Caco-2 (cell line): ENCODE measurements at places on chromosomes 4 and X. TPM values are rescaled to one million over a fixed set of nuclear protein-coding genes. Genes with fewer than 3 reads are reported as not detected.

- no peaks in the 10 kb centered on the region; the same call in 1 of the 2 replicates for H3K4me1 ChIP-seq
- H3K4me3 ChIP-seq = no peak overlapping the region
- DNase-seq = no peak
- no peaks in the 10 kb centered on the region for H3K36me3 ChIP-seq
- H3K27ac ChIP-seq = no peak overlapping the region
Measured at GRCh38 chr4:73721435-73721834, 18.9 kb upstream of the CXCL8 start.

DNA sequence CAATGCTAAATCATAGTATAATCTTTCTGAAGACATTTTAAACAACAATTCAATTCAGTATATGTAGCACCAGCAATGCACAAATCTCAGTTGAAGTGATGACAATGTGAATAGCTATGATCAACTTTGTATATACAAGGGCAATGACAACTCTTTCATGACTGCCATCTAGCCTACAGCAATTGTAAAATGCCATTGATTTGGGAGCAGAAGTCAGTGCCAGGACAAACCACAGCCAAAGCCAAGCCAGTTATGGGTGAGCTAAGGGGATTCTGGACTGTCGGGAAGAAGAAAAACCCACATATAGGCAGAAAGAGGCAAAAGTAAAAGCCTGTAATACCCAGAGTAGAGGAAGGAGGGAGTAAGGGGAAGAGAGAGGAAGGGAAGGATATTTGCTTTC is 238.6 kb downstream of the MID1IP1 start:
- no peaks in the 10 kb centered on the region for H3K36me3 ChIP-seq
- H3K4me3 ChIP-seq = no peak overlapping the region
- peaks cover 7% of the 10 kb centered on the region; the same call in 1 of the 2 replicates for H3K4me1 ChIP-seq
- H3K27me3 ChIP-seq = no peaks in the 10 kb centered on the region
- DNase-seq = no peak

The OPHN1 gene
- 2.8 and 4.6 TPM in 2 replicates for total RNA-seq

DNA sequence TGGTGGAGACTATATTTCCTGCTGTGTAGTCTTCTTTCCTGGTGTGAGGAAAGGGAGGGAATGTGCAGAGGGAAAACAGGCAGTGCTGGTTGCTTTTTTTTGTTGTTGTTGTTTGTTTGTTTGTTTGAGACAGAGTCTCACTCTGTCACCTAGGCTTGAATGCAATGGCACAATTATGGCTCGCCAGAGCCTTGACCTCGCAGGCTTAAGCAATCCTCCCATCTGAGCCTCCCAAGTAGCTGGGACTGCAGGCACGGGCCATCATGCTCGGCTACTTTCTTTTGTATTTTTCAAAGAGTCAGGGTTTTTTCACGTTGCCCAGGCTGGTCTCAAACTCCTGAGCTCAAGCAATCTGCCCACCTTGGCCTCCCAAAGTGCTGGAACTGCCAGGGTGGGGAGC is 82.5 kb downstream of the RELL1 start:
- no peak overlapping the region for H3K27ac ChIP-seq
- no peaks in the 10 kb centered on the region for H3K36me3 ChIP-seq
- no peak for DNase-seq
- H3K27me3 ChIP-seq = no peaks in the 10 kb centered on the region
- H3K4me3 ChIP-seq = no peak overlapping the region

The PTPN13 gene
- 12.1 and 14.8 TPM in 2 replicates for total RNA-seq

The HPSE gene
- 3.1 and 3.9 TPM in 2 replicates for total RNA-seq

- H3K27ac ChIP-seq = peak overlapping the region; percentile 98
- no peaks in the 10 kb centered on the region for H3K36me3 ChIP-seq
- H3K27me3 ChIP-seq = no peaks in the 10 kb centered on the region
Measured at GRCh38 chr4:13483136-13483767, 888 bp downstream of the RAB28 start.

GRCh38 chr4:1360423-1361283 is 13.6 kb downstream of the UVSSA start:
- no peaks in the 10 kb centered on the region for H3K27me3 ChIP-seq
- H3K27ac ChIP-seq = no peak overlapping the region
- H3K4me3 ChIP-seq = no peak overlapping the region
- no peaks in the 10 kb centered on the region for H3K4me1 ChIP-seq
- DNase-seq = no peak
- H3K36me3 ChIP-seq = no peaks in the 10 kb centered on the region

The CYP2U1 gene
- 1.4 and 1.7 TPM in 2 replicates for total RNA-seq

The NAA11 gene
- total RNA-seq = not detected in 2 replicates

DNA sequence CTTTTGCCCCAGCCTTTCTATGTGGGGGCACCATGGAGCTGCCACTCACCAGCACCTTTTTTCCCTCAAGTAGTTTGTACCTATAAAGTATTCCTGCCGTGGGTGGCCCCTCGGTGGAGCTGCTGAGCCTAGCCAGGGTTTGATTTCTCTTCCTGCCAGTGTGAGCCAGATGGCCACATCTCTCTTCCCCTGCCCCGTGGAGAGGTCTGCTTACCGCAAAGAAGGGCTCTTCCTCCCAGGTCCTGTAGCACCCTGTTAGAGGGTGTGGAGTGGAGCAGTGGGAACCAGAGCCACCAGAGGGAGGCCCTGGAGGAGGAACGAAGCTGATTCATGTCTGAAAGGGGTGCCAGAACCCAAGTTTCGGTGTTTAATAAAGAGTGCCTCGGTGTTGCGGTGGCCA is 95.4 kb downstream of the PTTG2 start:
- H3K4me3 ChIP-seq = no peak overlapping the region
- H3K36me3 ChIP-seq = no peaks in the 10 kb centered on the region
- no peak overlapping the region for H3K27ac ChIP-seq
- no peaks in the 10 kb centered on the region for H3K4me1 ChIP-seq

The SLC34A2 gene
- total RNA-seq = 13.6 and 19.9 TPM in 2 replicates

The NKX3-2 gene
- 1.7 and 2.4 TPM in 2 replicates for total RNA-seq

- H3K4me1 ChIP-seq = peaks cover 3% of the 10 kb centered on the region; the same call in 1 of the 2 replicates
- no peak overlapping the region for H3K27ac ChIP-seq
- no peak overlapping the region for H3K4me3 ChIP-seq
- H3K36me3 ChIP-seq = peaks cover 2% of the 10 kb centered on the region
Measured at GRCh38 chr4:56438766-56439165, 2.7 kb downstream of the PAICS start.

GRCh38 chr4:150315691-150316090 is 237.4 kb downstream of the DCLK2 start:
- DNase-seq = no peak
- H3K4me3 ChIP-seq = no peak overlapping the region
- no peaks in the 10 kb centered on the region for H3K27me3 ChIP-seq
- no peaks in the 10 kb centered on the region for H3K36me3 ChIP-seq
- H3K4me1 ChIP-seq = no peaks in the 10 kb centered on the region

DNA sequence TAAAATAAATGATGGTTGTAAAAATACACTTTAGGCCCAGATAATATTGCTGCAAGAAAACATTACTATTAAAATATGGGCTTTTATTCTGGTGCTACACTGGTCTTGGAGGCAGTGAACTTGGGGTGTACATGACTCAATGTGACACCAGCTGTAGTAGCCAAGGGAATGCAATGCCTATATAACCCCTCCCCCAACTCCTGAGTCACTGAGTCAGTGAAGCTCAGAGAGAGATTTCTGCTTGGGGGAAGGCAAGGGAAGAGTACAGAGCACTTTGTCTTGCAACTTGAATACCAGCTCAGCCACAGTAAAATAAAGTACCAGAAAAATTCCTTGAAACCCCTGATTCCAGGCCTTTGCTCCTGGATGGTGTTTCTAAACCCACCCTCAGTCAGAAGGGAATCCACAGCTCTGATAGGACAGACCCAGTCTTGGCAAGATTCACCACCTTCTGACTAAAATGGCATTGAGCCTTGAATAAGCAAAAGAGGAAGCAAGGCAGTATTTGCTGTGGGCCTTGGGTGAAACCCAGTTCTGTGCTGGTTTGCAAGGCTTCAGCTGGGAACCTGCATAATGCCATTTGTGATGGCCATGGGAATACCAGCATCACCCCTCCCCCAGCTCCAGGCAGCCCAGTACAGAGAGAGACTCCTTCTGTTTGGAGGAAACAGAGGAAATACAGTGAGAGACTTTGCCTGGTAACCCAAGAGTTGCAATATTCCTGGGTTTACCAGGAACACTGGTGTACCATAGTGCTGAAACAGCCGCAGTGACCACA is 209.9 kb downstream of the IQCM start:
- DNase-seq = no peak
- no peak overlapping the region for H3K27ac ChIP-seq
- no peaks in the 10 kb centered on the region for H3K4me1 ChIP-seq
- no peaks in the 10 kb centered on the region for H3K36me3 ChIP-seq
- no peaks in the 10 kb centered on the region for H3K27me3 ChIP-seq
- H3K4me3 ChIP-seq = no peak overlapping the region

The FHDC1 gene
- total RNA-seq = 1.4 and 1.5 TPM in 2 replicates

The MMRN1 gene
- not detected in 2 replicates for total RNA-seq

The CSAG2 gene
- total RNA-seq = not detected in 2 replicates

- H3K36me3 ChIP-seq = no peaks in the 10 kb centered on the region
- peak overlapping the region; percentile 72 for H3K27ac ChIP-seq
- peaks cover 16% of the 10 kb centered on the region for H3K4me1 ChIP-seq
- no peak overlapping the region for H3K4me3 ChIP-seq
- DNase-seq = peak; percentile 94
Measured at GRCh38 chrX:49039598-49040375, 3.4 kb downstream of the TFE3 start.

- H3K27me3 ChIP-seq = no peaks in the 10 kb centered on the region
- no peak overlapping the region for H3K27ac ChIP-seq
- no peak overlapping the region for H3K4me3 ChIP-seq
- H3K36me3 ChIP-seq = no peaks in the 10 kb centered on the region
Measured at GRCh38 chrX:107228486-107228819, 22.0 kb downstream of the DNAAF6 start.

GRCh38 chr4:163243297-163243981 is 76.7 kb upstream of the NAF1 start:
- H3K4me3 ChIP-seq = no peak overlapping the region
- no peak for DNase-seq
- H3K27ac ChIP-seq = no peak overlapping the region
- H3K27me3 ChIP-seq = no peaks in the 10 kb centered on the region
- no peaks in the 10 kb centered on the region for H3K36me3 ChIP-seq

- no peak overlapping the region for H3K27ac ChIP-seq
- H3K27me3 ChIP-seq = no peaks in the 10 kb centered on the region
- no peaks in the 10 kb centered on the region for H3K4me1 ChIP-seq
- no peak overlapping the region for H3K4me3 ChIP-seq
Measured at GRCh38 chr4:1983846-1984405, 24.8 kb downstream of the NELFA start.

The FBXW7 gene
- 34.1 and 36.1 TPM in 2 replicates for total RNA-seq

DNA sequence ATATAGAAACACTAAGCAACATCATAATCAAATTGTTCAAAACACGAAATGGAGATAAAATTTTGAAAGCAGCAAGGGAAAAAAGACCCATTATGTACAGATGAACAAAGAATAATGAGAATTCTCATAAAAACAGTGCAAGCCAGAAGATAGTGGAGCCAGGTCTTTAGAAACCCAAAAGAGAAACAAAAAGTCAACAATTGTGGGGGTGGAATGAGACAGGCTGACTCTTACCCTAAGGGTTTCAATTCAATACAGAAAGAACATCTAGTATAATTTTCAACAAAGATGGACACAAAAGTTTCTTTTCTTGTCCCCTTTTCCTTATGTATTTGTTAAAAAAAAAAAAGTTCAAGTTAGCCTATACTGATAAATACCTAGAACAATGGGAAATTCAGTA is 34.0 kb upstream of the MAGEB2 start:
- no peaks in the 10 kb centered on the region for H3K4me1 ChIP-seq
- H3K4me3 ChIP-seq = no peak overlapping the region
- no peaks in the 10 kb centered on the region for H3K27me3 ChIP-seq
- no peak for DNase-seq
- no peak overlapping the region for H3K27ac ChIP-seq
- H3K36me3 ChIP-seq = no peaks in the 10 kb centered on the region

DNA sequence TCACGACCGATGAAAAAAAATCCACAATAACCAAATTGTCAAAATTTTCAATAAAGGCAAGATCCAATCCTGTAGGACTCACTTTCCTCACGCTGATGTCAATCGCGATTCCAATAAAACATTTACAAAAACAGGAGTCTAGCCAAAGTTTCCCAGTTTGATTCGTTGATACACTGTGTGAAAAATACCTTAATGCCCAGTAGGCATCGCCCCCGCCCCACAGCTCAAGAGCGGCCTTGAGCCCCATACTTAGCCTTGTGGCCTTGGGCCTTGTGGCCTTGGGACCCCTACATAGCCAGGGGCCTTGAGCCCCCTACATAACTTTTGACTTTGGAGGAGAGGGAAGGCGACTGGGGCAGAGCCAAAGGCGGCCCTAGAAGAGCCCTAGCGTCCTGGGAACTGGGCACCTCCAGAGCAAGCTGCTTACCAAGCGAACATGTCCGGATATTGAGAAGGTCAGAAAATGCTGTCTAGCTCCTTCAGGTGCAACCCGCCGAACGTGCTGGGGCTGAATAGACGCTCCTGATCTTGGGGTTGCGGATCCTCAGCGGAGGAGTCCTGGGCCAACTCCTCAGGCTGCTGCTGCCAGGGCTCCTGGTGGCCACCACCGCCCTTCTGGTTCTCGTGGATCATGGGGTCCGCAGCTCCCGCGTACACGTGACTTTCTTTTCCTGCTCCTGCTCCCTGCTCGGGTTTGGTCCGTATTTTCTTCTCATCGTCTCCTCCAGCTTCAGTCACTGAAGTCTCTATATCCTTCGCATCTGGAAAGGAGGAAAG is 62.9 kb downstream of the RHOXF2B start:
- DNase-seq = no peak
- H3K27me3 ChIP-seq = no peaks in the 10 kb centered on the region
- H3K4me3 ChIP-seq = no peak overlapping the region
- no peak overlapping the region for H3K27ac ChIP-seq

DNA sequence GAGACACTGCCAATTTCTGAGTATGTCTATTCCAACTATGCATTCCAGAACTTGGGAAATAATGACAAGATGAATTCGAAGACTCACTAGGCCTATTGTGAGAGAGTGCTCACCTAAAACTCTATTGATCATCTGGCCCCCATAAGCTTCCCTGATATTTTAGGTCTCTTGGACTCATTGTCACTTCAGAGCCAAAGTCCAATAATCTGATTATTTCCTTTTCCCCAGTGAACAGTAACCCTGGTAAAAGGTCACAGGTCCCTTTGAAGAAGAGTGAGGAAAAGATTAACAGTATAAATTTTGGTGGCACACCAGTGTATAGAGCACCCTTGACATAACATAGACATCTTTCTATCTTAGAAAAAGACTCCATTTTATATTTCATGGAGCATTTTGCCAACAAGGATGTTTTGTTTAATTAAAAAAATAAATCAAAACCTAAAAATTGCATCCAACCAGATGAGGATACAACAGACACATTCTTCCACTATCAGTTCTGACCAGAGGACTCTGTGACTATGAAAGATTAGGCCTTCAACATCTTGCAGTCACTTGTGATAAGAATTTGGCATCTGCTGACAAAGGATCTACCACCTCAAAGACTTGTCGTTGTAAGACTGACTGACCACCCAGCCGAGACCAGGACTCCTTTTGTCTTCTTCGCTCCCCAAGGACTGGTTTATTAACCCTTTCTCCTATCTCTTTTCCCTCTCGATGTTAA is 191.9 kb downstream of the MAB21L2 start:
- H3K27ac ChIP-seq = no peak overlapping the region
- H3K4me1 ChIP-seq = peaks cover 57% of the 10 kb centered on the region
- H3K4me3 ChIP-seq = no peak overlapping the region
- no peaks in the 10 kb centered on the region; the same call in 1 of the 2 replicates for H3K36me3 ChIP-seq
- no peak for DNase-seq
